Germinal center (tissue), 1 donor: ENCODE measurements at places on chromosomes 3 and 15.

DNA sequence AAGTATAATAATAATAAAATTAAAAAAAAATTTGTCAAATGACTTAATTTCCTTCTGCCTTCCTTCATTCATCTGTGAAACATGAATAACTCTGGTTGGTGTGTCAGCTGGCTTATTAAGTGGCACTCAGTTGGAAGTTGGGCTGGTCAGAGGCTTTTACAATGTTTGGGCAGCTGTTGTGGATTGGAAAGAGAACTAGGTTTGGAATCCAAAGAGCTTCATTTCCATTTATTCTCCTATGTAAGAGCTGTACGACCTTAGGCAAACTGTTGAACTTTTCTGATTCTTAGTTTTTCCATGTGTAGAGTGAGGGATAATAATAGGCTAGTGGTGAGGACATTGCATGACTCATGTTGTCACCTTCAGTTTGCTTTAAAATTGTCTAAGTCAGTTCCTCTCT is 606.7 kb downstream of the PDCD6IP start:
- no peak for DNase-seq

GRCh38 chr15:39059917-39060316 is 495.3 kb upstream of the RASGRP1 start:
- no peak for DNase-seq

DNA sequence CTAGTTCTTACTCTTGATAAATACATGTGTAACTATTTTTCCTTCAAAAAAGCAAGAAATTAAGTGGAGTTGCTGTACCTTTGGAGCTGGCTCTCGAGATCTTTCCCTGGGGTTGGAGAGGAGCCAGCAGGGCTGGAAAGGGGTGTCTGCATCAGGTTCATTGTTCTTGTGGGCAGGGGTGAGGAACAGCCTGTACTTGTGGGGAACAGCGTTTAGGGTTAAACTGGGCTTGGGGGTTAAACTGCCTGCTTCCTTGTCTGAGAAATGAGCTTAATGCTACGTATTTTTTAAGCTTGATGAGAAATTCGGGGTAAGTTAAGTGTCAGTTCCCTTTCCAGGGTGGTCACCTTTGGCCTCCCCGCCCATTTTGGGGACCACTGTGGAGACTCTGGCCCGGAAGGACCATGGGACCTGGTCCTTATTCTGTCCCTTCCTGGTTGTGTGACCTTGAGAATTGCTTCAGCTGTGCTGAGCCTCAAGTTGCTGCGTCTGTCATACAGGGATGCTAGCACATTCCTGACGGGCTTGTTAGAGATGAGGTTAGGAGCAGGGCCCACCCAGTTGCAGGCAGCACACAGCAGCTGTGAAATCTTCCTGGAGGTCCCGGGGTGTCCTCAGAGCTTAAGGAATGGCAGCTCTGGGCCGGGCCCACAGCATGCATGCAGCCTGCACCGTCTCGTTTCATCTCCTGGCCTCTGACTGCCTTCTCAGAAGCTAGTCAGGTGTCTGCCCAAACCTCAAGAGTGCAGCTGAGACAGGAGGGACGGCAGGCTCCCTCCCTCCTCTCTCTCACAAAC is 11.6 kb downstream of the H1-8 start:
- no peak for DNase-seq

DNA sequence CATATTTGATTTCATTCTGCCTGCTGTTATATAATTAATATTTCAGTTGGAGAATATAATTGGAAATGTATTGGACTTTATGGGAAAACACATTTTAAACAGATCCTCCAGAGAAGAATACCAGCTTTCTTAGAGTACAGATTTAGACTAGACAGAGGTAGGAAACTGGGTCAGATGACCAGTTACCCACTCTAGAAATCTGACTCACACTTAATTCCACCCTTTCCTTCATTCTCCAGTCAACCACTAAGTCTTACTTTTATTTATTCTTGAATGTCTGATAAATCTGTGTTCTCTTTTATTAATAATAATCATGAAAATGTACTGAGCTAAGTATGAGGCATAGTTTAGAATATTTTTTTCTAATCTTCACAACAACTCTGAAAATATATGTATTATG is 110.7 kb downstream of the LRRC49 start:
- DNase-seq: no peak

GRCh38 chr15:78063217-78063616 is 14.3 kb downstream of the TBC1D2B start:
- no peak for DNase-seq

GRCh38 chr3:160376681-160377080 is 22.3 kb downstream of the IFT80 start:
- no peak for DNase-seq

DNA sequence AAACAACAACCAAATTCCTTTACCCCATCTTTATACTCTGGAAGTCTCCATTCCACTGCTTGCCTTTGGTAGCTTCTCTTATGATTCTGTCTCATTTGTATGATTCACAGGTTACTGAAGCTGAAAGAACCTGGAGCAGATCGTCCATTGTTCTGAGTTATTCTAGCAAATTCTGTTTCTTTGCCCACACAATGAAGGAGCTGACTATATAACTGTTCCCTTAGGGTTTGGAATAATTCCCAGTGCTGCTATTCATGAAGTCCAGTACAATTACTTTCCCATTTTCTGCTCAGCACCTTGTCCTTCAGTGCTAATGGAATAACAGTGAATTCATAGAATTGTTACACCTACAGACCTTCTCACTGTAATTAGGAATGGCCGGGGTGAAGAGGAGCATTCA is 167.8 kb downstream of the CHST2 start:
- no peak for DNase-seq

DNA sequence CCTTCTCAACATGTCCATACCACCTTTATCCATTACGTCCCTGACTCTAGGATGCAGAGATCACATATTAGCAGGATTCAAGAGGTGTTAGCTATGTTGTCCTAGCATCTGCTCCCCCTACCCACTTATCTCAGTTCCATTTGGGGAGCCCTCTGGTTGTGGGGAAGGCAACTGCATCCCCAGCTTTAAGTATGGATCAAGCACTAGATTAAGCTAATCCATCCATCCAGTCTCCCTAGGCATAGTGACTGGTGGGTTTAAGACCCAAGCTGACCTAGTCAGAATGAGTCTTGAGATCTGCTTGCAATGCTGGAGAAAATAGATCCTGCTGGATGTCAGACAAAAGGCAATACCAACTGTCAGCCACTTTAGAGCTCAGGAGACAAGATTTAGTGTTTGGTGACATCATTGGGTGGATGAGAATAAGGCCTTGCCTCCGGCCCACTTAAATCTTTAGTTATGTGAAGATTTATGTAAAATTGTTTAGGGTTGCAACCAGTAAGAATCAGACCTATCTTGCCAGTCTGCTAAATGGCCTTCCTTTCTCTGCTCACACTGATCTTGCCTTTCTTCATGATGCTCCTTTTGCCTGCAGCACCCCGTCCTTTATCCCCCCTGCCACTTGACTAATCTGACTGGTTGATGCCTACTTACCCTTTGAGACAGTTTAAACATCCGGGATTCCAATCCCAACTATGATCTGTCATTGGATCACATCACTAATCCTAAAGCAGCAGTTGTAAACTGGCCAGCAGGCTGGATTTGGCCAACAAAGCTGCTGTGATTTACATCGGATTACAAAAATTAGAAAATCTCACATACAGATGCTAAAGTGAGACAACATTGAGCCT is 2.1 kb upstream of the ISY1 start:
- no peak for DNase-seq

- no peak for DNase-seq
Observed at GRCh38 chr3:178174201-178174915, 361.9 kb upstream of the KCNMB2 start.

DNA sequence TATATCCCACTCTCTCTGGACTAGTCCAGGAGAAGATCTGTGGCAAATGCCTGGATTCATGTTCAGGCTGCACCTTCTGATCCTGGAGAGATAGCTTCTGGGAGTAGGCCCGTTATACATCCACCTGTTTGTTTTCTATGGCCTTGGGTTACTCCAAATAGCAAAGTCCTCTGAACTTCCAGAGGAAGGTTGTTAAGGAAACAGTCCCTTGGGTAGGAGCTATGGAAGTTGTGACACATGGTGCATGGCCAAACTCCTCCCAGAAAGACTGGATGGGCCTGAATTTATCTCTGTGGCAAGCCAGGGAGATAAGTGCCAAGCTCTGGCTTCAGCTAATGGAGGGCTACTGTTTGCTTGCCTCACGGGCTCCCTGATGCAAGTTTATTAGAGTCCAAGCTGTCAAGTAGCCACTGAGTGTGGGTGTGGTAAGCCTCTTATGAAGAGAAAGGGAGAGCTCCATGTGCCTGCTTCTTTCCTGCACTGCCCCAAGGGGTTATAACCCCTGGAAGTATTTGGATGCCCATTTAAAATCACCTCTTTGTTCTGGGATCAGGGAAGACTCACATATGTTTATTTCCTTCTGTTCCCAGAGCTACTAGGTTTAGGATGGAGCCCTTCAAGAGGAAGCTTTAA is 328.7 kb upstream of the ATP11B start:
- DNase-seq: no peak

- DNase-seq: no peak
Observed at GRCh38 chr15:99923711-99924110, 190.5 kb upstream of the LYSMD4 start.

DNA sequence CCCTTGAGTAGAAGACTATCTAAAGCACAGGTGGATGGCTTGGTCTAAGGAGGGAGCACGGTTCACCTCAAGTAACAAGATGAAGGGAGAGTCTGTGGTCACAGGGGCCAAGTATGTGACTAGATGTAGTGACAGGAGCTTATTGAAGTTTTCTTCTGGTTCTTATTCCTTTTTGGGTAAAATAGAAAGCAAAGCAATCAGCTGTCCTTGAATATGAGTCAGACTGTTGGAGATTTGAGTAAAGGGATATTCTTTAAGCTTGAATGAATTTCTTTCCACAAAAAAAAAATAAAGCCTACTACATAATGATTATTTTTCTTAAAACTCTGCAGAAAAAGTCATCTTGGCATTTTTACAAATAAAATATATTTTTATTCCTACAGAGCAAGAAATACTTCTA is 1.5 kb upstream of the CNTN6 start:
- no peak for DNase-seq

GRCh38 chr3:156675830-156676767 is 1.7 kb downstream of the TIPARP start:
- DNase-seq: no peak

DNA sequence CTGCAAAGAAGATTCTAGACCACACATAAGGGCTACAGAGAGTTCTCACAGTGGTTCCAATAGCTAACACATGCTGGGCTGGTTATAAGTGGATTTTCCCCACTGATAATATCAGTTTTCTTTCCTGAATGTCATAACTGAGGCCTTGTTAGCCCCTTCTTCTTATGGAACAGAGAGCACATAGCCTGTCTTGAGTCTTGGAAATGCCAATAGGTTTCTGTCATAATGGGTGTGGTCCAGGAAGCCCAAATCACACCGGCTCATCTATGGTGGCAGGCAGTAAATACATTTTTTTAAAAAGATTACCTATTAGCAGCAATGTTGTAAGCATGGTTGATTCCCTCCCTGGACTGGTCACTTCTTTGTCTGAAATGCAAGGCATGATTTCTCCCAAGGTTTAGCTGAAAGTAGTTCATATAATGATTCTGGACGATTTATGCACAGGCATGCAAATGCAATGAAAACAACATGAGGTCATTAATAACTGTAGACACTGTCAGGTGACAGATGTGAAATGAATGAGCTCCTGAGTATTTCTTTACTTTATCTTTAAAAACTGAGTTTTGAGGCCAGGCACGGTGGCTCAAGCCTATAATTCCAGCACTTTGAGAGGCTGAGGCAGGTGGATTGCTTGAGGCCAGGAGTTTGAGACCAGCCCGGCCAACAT is 67.2 kb upstream of the ATP2C1 start:
- no peak for DNase-seq

- peak; percentile 15 for DNase-seq
Observed at GRCh38 chr15:44427756-44428724, 611 bp downstream of the CTDSPL2 start.

DNA sequence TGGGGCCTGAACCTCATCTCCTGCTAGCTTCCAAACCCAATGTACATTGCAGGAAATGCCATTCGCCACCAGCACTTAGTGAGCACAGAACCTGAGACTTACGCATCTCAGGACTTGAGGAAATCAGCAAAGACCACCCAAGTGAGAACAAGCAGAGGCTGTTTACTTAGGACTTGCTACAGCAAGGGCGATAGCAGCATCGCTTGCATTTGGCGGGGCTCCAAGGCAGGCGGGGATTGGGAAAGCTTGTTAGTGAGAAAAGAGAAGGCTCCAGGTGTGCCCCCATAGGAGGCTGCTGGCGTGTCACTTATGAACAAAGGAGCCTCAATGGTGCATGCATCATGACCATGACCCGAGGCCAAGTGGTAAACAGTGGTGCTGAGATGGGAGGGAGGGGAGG is 19.7 kb downstream of the SLC6A20 start:
- DNase-seq: no peak

- no peak for DNase-seq
Observed at GRCh38 chr15:65051266-65051665, 6.1 kb downstream of the SLC51B start.

DNA sequence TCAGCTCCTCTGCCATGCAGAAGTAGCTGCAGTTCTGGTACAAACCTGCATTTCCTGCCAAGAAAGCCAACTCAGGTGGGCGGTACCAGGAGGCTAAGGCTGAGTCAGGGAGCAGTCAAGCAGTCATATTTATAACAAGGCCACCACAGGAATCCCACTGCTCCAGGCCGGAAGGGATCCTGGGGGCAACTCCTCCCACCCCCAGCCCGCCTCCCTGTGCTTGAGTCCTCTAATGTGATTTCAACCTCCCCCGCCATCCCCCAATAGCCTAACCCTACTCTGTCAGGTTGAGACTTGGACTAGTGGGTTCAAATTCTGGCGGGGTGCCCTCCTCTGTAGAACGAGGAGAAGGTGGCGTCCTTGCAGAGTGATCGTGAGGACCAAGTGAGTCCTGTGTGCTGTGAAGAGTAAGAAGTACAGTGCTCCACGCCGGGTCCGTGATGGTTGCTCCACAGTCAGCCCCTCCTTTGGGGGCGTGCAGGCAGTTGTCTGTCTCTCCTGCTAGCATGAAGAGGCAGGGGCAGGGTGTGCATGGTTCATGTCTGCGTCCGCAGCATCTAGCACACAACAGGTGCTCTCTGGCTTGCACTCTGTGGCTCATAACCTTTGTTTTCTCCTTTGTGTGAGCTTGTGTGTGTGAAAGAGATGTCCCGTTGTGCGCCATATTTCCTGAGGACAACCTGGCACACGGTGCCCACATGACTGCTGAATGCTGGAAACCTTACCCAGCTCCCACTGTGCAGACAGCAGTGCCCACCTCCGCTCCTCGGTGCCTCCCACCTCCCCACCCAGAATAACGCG is 78.3 kb downstream of the SMAD6 start:
- no peak for DNase-seq

DNA sequence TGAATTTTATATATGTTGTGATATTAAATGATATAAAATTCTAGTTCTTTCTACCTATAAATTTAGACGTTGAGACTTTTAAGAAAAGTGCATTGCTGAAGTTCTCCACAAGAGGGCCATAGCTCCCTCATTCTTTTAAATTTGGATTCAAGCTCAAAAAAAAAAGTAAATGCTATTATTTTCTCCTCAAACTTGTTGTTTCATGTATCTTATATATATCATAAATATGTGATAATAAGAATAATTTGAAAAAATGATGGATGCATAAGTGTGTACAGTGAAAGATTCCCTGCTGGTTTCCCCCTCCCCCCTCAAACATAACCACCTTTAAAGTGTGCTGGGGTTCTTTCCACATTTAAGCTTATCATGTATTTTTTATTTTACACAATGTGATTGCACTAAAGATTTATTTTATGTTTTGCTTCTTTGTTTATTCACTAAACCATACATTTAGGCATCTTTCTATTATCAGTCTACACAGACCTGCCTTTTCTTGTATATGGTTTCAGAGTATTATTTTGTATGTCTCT is 769.4 kb upstream of the GOLIM4 start:
- peak; percentile 9 for DNase-seq
